ENCODE measurements at places on chromosomes 3 and 15. TPM values are rescaled to one million over a fixed set of nuclear protein-coding genes. Genes with fewer than 3 reads are reported as not detected.

DNA sequence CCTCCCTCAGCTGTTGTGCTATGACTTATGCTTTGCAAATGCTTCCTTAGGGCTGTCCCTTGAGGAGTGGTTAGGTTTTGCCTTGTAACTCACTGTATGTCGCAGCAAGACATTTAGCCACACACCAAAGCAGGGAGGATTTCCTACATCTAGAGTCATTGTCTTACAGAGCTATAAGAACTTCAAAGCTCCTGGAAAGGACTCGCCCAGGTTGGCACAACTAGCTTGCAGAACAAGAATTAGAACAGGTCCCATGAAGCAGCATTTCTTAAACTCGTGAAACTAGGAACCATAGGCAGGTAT is 19.4 kb upstream of the ACAP2 start:
- DNase-seq: no peak

- DNase-seq: no peak
Observed at GRCh38 chr15:41949401-41950126, 22.8 kb downstream of the EHD4 start.

DNAH1 gene
- total RNA-seq: 2.3 TPM

PRR23A gene
- not detected for total RNA-seq

All from H9 (cell line).